M059J (cell line): ENCODE measurements at places on chromosomes 4 and X. TPM values are rescaled to one million over a fixed set of nuclear protein-coding genes. Genes with fewer than 3 reads are reported as not detected.

DNA sequence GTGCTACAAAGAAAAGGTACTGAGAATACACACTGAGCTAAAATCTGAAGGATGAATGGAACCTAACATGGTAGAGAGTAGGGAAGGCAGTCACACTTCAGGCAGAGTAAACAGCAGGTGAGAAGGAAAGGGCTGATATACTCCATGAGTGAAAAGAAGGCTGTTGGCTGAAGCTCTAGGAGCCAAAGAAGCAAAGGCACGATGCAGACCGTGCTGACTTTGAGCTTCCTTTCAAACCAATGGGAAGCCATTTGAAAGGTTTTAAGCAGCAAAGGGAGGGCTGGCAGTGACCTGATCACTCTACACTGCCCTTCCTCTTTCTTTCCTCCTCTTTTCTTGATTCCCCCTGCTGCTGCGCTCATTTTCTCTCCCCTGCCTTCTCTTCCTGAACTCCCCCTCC lies 66.4 kb downstream of the TMEM154 start:
- DNase-seq = no peak

DNA sequence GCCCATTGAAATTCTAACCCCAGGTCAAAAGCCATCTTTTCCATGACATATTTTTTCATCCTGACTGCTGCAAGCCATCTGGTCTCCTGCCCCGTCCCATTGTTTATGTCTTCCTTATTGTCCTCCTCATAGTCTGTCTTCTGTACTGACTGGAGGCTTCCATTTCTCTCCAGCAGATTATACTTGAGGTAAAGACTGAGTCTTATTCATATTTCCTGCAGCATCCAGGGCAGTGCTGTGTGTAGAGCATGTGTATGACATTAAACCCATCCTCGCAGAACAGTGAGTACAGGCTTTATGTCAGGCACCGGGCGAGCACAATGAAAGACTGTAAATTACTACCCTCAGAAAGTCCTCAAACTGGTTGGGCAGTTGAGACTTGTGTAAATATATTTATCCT lies 275.1 kb downstream of the C4orf33 start:
- DNase-seq = no peak

- DNase-seq = no peak
Observed at GRCh38 chr4:52096048-52096447, 44.9 kb downstream of the SPATA18 start.

DNA sequence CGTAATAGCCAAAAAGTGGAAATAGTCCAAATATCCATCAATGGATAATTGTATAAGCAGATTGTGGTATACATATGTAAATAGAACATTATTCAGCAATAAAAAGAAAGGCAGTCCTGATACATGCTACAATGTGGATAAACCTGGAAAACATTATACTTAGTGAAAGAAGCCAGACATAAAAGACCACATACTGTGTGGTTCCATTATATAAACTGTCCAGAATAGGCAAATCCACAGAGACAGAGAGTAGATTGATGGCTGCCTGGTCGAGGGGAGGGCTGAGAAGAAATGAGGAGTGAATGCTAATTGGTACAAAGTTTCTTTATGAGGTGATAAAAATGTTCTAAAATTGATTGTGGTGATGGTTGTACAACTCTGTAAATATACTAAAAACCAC lies 397.4 kb upstream of the RPS6KA3 start:
- no peak for DNase-seq

- DNase-seq = peak; percentile 67
Observed at GRCh38 chrX:151896734-151897474, 15.8 kb upstream of the MAGEA4 start.

GRCh38 chrX:70253377-70254062 lies 6.5 kb downstream of the P2RY4 start:
- peak; percentile 70 for DNase-seq

GRCh38 chrX:47189906-47190305 lies 3.7 kb upstream of the UBA1 start:
- no peak for DNase-seq

The LRIT3 gene
- total RNA-seq = not detected in 2 replicates

DNA sequence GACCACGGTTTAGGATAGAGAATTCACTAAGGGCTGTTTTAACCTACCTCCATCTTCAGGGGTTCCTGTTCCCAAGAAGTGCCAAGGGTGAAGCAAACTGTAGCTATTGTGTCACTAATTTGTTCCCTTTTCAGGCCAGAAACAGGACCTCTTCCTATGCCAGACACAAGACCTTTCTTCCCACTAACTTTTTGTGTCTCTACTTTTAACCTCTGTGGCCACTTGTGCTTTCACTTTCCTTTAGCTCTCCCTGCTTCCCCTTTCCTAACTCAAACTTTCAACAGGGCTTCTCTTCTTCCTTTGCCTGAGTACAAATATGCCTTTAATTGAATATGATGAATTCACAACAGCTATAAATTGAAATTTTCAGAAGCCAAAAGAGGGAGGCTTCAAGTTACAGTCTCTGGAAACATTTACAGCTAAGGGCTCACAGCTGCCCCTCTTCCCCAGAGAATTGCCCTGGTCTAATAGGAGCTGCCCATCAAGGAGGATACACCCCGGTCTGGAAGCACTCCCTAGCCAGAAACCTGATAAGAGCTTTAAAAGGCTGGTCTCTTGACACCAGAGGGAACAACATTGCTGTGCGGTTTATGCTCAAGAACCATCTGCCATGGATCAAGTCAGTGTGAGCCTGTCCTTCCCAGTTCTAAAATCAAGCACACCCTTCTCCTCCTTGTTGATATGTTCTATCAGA lies 61.7 kb upstream of the PLS3 start:
- DNase-seq = peak; percentile 28

DNA sequence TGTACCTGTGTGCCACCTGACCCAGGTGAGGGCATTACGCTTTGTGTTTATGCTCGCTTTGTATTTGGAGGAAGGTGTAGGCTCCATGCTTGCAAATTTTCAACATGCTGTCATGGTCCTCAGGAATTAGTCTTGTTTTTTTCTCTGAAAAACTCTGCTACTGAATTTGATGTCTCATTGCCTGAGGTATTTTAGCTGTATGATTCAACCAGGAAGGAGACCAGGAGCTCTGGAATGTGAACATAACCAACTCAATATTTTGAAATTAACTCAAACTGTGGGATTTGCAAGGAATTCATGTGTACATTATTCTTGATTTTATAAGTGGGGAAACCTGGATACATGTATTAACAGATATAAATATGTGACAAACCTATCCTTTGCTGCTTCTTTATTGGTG lies 134.1 kb downstream of the SLC4A4 start:
- peak; percentile 73 for DNase-seq

- no peak for DNase-seq
Observed at GRCh38 chrX:123190096-123190495, 6.0 kb downstream of the GRIA3 start.

The GAGE2A gene
- total RNA-seq = not detected in 2 replicates

- DNase-seq = no peak
Observed at GRCh38 chr4:84167093-84167492, 332.0 kb downstream of the NKX6-1 start.

DNA sequence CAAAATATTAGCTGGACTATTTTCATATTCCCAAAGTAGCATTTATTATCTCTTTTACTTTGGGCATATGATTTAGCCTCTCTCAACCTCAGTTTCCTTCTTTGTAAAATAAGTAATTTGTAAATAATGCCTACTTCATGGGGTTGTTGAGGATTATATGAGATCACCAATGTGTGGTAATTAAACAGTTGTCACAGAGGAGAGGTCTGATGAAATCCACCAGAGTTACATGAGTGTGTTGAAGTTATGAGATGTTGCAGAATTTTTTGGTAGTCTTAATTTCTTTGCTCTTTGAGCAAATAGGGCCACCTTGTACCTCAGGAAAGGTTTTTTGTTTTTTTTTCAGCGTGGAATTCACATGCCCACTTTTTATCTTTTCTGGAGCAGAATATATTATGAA lies 1.4 kb downstream of the COX7B start:
- DNase-seq = no peak

The RAB33A gene
- total RNA-seq = 0.42 and 1.1 TPM in 2 replicates

The SPANXD gene
- total RNA-seq = 175 and 210 TPM in 2 replicates

The CACNA1F gene
- total RNA-seq = not detected in 2 replicates

GRCh38 chr4:102825261-102826091 lies 1.9 kb downstream of the UBE2D3 start:
- peak; percentile 86 for DNase-seq

The GPR50 gene
- total RNA-seq = not detected in 2 replicates

DNA sequence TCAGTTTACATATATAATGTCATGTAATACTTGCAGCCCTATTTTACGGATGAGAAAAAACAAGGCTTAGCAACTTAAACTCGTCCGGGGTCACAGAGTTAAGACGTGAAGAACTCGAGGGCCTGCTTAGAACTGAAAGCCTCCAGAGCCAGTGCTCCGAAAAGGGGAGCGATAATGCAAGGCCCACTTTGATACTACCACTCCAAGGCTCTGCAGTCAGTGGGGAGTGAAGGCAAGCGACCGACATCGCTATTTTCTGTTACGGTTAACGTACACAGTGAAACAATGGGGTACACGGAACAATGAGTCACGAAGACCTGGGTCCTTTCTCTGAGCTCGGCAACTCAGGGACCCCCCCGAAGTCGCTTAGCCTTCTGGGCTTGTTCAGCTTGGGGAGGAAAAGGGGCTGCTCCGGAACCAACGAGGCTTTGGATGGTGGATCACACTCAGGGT lies 965 bp downstream of the PPA2 start:
- no peak for DNase-seq

The CSAG3 gene
- 2.6 and 3.2 TPM in 2 replicates for total RNA-seq

The CT45A3 gene
- total RNA-seq = 0.37 TPM in 1 of 2 replicates, not detected in the other

GRCh38 chrX:40543661-40544328 lies 37.0 kb upstream of the ATP6AP2 start:
- DNase-seq = peak; percentile 40

- no peak for DNase-seq
Observed at GRCh38 chr4:74093981-74094623, 4.9 kb downstream of the CXCL2 start.
